ENCODE measurements at places on chromosomes 13 and 19.

- no peak for DNase-seq
Observed at GRCh38 chr13:79468819-79469218, 12.1 kb upstream of the NDFIP2 start.

DNA sequence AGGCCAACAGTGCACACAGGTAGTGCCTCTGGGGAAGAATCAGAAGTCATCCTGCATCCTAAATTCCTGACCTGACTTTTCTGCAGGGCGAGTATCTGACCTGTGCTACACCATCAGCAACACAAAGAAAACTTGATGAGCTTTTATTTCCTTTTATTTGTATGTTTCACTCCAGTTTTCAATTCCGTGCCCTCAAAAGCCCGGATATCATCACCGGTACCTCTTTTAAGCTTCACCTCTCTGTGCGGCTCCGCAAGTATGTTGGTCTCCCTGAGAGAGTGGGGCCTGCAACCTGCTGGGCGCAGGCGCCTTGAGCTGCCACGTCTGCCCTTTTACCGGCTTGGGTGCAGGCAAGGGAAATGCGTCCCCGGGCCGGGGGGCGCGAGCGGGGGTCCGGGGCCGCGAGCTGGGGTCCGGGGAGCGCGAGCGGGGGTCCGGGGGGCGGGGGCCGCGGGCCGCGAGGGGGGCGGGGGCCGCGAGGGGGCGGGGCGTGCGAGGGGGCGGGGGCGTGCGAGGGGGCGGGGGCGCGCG is 4.3 kb upstream of the DUXA start:
- peak; percentile 22 for DNase-seq

DNA sequence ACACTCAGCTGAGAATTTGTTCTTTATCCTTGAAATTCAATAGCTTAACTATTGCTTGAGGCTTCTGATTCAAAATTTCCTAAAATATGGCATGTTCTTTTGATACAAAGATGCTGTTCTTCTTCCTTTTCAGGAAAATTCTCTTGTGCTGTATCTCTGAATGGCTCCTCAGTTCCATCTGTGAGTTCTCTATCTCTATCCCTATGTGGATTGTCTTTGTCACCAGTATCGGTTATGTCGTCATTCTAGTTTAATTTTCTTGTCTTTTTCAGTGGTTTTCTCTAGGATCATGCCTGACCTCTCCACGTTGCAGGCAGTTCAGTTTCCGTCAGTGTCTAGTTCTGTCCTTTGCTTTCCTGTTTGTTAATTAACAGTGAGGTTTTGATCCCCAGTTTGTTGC is 104.6 kb upstream of the GJB6 start:
- no peak for DNase-seq

DNA sequence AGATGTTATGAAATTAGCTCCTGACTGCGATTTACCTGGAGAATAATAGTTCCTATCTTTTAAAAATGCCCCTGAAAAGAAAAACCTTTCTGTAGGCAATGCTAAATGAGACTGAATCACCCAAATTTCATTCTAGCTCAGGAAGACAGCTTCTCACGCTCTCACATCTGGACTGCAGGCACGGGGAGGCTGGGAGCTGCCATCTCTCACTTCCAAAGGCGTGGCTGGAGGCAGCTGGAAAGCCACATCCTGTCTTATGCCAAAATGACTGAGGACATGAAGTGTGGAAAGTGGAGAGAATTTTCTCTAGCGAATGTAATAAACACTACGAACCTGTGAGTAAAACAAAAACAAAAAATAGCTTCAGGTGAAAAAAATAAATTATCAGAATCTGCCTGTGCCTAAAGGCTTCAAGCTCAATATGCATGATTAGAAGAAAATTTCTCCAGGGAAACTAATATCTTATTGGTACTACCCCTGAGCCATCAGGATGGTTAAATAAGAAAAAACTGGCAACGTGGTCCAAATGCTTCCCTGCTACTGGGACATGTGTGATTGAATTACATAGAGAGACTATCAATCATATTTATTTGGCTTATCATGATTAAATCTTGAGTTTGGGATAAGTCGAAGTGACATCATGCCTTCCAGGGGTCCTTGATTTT is 58.1 kb upstream of the UBL3 start:
- peak; percentile 71 for DNase-seq

DNA sequence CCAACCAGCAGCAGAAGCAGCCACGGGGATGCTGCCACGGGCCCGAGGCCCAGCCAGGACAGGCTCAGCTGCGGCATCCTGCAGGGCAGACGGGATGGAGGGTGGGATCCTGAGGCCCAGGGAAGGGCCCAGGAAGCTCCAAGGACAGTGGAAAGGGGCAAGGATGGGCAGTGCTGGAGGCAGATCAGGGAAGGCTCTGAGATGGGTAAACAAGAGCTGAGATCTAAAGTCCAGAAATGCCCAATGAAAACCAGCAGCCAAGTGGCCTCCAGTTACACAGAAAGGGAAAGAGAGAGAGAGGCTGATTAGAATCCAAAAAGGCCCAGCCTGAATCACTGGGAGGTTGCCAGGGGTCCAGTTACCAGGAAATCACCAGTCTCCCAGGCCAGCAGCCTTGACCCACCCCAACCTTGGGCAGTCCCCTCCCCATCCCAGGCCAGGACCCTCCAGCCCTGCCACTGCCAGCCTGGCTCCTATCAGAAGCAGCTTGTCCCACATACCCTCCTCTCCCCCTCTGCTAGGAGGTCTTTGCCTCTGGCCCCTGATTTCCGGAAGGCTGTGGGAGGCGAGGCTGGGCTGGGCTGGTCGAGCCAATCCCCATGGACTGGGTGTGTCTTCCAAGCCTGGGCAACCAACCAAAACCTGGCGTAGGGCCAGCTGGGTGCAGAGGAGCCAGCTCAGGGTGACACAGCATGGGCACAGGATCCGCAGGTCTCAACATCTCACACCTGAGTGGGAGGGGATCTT is at the start of gene CYP4F11:
CYP4F11 (minus strand) TSS at position 198 of the 747 bp plus-strand sequence; CDS start at position 77, 121 bp downstream.
- peak; percentile 84 for DNase-seq

DNA sequence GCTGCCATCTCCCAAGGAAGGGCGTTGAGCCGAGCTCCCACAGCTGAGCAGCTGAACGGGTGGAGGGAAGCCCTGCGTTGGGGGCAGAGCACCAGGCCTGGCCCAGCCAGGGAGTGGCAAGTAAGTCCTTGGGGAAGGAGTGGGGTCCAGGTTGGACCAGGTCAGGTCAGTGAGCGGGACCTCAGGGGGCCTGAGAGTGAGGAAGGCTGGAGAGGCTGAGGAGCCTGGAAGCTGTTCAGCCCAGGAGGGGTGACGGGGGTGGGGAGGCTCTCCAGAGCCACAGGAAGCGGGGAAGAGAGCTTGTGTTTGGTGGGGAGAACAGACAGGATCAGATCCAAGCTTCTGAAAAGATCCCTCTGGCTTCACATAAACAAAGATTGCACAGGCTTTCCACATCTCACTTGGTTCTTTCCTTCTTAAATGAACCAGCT is 55.4 kb upstream of the ATP12A start:
- no peak for DNase-seq

GRCh38 chr19:18362934-18363542 is 22.6 kb downstream of the PGPEP1 start:
- no peak for DNase-seq

DNA sequence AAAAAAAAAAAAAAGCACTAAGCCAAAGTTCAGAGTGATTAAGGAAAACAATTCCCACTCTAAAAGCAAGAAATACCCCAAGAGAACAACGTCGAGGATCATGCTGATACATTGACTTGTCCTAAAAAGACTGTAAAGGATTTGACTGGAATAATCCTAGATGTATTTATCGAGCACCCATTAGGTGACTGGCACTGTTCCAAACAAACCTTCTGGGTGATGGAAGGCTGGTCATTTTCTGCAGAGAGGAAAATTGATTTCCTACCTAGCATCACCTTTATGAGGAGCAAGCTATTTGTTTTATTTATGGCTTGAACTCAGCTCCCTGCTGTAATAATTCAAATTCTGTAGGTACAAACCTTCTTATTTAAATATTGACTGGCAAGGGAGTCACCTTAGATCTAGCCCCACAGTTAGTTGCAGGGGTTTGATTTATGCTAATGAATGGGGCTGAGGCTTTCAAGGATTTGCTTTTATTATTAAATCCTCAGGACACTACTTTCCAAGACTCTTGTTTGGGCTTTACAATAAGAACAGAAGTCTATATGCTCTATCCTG is 471.0 kb downstream of the OLFM4 start:
- DNase-seq: no peak

DNA sequence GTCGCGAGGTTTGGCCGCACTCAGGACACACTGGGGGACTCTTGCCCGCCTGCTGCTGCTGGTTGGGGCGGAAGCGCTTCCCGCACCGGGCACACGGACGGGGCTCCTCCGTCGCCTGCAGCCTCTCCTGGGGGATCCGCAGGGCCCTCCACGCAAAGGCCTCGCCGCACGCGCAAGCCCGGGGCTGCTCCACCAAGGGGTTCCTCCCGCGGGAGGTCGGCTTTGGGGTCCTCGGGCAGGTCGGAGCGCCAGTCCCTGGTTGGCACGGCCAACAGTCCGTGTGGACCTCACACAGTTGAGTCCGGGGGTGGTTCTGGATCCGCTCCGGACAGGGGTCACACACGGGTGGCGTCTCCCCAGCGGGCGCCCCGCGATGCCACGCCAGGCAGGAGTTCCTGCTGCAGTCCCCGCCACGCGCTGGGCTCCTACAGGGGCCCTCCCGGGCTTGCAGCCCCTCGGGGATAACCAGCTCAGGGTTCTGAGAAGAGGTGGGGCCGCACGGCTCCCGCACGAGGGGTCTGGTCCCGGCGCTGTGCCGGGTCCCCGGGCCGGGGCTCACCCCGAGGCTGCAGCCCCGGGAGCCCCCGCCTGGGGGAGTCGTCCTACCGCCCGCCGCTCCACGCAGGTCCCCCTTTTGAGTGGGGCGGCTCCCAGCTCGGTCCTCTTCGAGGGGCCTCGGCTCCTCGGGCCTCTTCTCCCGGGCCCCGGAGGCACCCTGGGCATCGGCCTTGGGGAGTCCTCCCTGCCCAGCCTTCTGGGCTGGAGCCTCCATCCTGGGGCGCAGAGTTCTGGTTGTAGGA is 6.2 kb upstream of the ZNF497 start:
- DNase-seq: no peak

- no peak for DNase-seq
Observed at GRCh38 chr19:10544753-10545251, 1.1 kb downstream of the ATG4D start.

DNA sequence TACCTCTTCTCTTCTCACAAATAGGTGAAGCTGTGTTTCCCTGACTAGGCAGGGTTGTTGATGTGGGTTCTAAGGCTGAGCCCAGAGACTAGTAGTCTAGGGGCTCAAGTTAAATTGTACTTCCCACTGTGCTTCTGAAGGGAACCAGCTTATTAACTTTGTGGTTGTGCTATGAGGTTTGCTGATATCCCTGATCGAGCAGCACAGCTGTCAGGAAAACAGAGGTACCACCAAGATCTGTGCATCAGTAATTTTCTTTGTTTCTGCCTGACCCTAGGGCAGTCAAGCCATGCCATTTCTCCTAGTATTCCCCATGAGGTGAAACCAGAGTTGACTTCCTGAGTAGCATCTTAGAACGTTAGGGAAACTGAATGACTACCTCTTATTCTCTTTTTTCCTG is 853.8 kb upstream of the MIR17HG start:
- DNase-seq: no peak

Measured in mammary epithelial cell (primary cell).